Amniotic epithelial cell (primary cell): ENCODE measurements at places on chromosomes 6 and 20.

DNA sequence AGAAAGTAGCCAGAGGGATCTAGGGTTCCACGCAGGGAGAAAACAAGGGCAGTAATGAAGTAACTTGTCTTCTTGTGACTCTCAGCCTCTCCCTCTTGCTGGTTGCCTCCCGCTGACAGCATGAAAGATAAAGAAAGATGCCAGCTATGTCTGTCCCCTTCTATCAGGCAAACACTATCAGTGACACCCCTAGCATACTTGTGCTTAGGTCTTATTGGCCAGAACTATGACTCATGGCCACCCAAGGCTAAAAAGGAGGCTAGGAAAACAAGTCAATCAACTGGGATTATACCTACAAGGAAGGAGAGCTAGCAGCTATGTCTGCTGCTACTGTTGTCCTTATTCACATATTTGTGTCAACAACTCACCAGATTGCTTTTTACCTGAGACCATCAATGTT lies 206.8 kb upstream of the SOX4 start:
- DNase-seq: peak; percentile 72

- no peak for DNase-seq
Observed at GRCh38 chr20:50099565-50099991, 13.4 kb downstream of the UBE2V1 start.

- DNase-seq: no peak
Observed at GRCh38 chr6:144232832-144233230, 52.3 kb upstream of the UTRN start.

GRCh38 chr20:60810561-60810960 lies 441.5 kb upstream of the CDH4 start:
- no peak for DNase-seq

DNA sequence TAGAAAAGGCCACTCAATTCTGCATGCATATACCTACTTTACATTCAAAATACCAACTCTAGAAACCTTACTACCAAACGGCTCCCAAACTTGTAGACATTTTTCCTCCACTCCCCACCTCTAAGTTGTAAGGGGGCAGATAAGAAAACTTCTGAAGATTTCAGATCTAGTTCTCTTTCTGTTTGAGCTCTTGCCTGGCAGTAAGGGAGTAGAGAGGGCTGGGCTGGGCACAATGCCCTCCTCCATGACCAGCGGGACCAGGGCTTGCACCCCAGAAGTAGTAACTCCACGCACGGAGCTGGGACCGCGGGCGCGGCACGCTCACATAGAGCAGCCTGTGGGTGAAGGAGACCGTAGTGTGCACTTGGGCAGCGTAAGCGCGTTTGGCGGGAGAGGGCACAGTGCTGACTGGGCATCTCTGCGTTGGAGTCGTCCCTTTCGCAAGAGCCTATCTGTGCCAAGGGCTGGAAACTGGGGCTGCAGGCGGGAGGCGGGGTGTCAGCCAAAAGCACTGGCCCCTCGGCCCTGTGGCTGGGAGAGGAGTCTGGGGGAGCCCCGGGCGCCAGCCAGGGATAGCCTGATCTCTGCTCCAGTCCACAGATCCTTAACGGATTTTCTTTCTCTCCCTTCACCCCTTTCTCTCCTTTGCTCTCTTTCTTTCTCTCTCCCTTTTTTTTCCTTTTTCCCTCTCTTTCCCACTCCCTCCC lies 32.4 kb downstream of the PHACTR1 start:
- no peak for DNase-seq

GRCh38 chr6:167113935-167114910 lies 8.7 kb upstream of the CCR6 start:
- no peak for DNase-seq

- DNase-seq: peak; percentile 30
Observed at GRCh38 chr6:46932526-46933319, 11.0 kb upstream of the ADGRF5 start.

- DNase-seq: no peak
Observed at GRCh38 chr6:135268740-135269139, 87.6 kb downstream of the MYB start.

DNA sequence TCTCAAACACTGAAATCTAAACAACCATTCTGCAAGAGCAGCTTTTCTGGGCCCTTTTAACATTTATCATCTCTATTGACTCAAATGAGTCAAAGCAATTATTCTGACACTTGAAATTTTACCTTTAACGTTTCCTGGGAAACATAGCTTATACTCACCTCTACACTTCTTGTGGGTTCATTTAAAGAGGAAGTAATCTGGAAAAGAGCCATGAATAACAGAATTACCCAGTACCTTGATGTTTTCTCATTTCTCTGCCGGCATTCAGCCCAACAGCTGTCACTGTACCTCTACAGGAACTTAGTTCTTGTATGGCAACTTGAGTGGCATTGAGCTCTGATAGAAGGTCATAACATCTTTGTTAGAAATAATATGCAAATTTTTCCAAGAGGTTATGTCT lies 272.2 kb downstream of the KCNQ5 start:
- no peak for DNase-seq

DNA sequence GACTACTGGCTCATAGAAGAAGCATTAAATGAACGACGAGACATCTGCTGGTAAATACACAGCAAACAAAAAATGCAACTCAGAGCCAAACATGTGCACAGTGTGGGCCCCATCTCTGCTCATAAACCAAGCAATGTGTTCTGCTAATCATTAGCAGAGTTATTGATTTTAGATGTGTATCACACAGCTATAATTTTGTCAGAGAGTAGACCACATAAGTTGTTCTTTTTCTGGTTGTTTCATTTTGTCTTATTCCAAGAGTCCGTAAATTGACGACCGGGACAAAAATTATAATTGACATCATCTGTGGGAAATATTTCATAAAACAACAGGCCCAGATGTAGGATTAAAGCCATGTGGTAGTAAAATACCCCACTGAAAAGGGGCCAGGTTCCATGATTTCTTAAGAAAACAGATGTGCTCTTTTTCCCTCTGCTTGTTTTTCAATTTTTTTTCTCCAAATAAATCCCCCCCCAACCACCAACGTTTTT lies 423.6 kb downstream of the HAO1 start:
- DNase-seq: no peak

DNA sequence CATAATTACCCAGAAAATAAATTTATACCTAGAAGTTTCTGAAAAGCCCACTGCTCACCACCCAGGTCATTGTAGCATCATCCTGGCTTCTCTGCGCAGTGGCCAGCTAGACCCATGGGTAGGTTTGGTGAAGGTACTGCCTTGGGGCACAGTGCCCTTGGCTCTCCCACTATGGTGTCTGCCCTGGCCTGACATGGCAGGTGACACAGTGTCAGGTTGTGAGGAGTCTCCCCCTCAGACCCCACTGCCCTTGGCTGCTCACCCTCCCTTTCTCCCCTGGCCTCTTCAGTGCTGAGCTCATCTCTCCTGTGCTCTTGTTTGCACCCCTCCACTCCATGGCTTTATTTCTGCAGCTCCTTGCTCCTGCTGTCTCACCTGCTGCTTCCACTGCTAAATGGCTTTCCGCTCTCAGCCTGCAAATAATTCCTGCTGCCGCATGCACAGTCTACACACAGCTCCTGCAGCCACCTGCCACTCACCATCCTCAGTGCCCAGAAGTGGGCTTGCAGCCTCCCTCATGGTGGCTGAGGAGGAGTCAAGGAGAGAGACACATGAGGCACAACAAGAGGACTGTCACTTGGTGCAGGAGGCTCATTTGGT lies 313.4 kb upstream of the MOCS1 start:
- DNase-seq: no peak

DNA sequence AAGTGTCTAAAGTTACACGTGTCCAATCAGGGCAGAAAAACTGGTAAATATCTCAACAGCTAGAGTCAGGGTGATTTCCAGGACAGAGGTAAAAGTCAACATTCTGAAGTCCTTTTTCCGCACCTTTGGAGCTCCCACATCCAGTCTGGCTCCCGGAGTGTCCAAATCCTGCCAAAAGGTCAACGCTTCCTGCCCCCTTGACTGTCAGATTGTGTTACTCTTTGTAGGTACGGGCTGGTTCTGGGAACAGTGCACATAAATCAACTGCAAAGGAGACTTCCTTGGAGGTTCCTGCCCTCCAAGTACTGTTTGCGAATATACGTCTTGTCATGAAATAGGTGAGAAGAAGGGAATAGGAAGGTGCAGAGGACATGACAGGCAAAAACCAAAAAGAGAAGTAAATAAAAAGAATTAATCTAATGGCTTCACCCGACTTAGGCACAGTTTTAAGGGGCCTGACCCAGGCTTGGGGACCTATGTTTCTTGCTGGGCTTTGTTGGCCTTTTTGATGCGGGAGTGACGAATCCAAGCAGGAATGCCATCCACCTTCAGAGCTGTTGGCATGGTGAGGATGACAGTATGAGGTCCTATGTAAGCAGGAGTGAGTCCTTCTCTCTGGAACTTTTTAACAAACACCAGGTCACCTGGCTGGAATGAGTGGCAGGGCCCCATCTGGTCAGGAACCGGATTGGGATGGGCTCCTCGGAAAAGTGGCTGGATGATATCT lies 155.4 kb downstream of the TRIM27 start:
- no peak for DNase-seq

GRCh38 chr20:35122756-35123405 lies 24.3 kb downstream of the EDEM2 start:
- no peak for DNase-seq

GRCh38 chr20:31984981-31985471 lies 17.1 kb downstream of the XKR7 start:
- DNase-seq: no peak

DNA sequence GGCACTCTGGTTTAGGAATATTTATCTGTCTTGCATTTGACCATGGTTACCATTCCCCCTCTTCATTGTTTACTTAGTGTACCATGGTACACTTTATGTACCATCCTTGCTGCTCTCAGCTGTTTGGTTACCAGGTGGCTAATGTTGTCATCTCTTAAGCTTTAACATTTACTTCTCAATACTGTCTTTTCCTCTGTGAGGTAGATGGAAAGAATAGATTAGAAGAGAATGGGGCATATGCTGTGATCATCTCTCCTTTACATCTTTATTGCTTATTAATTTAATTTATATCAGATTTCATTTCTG lies 109.2 kb downstream of the NCOA3 start:
- no peak for DNase-seq

DNA sequence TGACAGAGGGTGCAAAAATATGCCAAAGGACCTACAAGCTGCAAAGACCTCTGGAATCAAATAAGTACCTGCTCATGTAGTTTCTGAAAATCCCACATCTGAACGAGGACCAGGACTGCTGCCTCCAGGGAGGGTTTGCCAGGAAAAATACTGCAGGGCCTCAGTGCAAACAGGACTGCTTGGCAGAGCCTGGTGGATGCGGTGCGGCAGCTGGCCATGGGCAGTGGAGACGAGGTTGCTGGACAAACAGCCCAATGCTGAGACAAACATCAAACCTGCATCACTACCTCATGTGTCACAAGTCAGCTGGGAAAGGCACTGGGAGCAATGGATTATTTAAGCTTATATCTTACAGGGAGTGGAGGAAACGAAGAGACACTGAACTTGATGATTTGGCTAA lies 238.8 kb downstream of the PAX1 start:
- DNase-seq: no peak

GRCh38 chr6:141451181-141451510 lies 681.6 kb upstream of the GJE1 start:
- no peak for DNase-seq

DNA sequence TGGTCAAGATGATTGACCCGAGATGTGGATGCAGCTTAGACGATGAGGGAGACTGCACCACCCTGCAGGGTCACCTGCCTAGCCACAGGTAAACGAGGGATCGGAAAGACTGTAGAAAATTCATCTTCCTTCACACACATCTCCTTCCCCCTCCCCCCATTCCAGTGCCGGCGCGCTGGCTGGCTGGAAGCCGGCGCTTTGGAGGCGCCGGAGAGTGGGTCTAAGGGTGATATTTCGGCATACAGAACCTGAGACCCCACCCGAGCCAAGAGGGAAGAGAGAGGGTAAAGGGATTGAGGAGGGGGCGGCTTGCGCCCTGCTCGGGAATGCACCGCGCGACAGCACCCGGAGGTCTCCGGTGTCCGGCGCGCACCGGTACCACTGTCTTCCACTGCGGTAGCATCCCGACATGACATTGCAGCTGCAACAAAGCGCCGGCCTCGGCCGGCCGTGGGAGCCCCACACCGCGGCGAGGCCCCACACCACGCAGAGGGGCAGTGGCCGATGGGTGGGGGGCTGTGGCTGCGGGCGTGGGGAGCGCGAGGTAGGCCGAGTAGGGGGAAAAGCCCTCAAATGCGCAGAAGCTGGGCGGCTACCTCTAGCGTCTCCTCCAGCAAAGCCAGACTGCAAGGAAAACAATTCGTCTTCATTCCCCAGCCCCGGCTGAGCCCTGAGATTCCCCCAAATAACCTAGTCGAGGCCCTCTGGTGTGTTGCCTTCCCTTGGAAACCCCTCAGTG lies 984 bp downstream of the TNFRSF21 start:
- no peak for DNase-seq
